Vagina (tissue), 2 donors: ENCODE measurements at places on chromosomes 16 and 17.

DNA sequence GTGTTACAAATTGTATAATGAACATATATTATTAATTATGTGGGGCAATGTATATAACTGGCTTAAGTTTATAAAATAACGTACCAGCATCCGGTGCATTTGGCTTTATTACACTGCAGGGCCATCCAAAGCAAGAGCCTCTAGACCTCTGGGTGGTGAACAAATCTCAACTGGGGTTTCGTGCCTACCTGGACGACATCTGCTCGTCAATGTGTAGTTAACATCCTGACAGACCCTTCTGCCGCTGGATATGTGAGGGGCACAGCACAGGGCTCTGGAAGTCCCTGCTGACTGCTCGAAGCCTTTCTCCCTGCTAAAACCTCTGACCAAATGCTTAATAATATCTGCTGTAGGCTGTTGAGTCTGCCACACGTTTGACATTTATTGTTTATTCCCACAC lies 2.3 kb downstream of the TMEM186 start:
- no peak for DNase-seq

DNA sequence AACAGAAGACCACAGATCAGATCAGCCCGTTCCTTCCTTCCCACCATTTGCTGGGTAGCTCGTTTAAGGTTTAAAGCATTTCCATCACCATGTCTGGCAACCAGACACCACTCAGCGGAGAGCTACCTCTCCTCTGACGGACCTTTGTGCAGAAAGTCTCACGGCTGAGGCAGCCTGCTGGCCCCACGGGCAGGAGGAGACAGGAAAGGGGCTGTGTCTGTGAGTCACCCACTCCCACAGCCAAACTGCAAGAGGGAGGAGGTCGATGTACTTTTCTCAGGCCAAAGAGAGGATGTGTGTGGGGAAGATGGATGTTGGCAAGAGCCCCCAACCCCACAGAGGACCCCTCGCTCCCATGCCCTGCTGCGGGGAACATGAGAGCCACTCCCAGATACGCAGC lies 92.1 kb downstream of the ZNF423 start:
- DNase-seq = no peak

- DNase-seq = no peak
These were observed 4.8 kb downstream of the PPP1R9B start for GRCh38 chr17:50145532-50146229.

DNA sequence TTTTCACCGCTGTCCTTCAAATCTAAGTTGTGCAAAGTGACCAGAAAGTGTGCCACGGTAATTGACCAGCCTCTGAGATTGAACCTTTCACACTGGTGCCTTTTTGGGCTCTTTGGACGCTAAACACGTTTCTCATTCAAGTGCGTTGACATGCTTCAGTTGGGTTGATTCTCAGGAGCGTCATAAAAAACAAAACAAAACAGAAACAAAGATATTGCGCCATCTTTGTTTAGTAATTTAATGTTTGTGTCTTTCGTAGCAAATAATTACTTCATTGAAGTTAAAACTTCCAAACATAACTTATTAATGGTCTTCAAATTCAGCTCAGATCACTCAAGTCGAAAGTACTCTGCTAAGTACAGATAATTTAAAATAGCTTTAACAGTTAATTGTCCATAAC lies 80.2 kb downstream of the OR1D5 start:
- DNase-seq = no peak

- no peak for DNase-seq
These were observed 50.7 kb downstream of the AATF start for GRCh38 chr17:36999471-36999870.

- DNase-seq = no peak
These were observed 315.3 kb downstream of the XYLT1 start for GRCh38 chr16:17155485-17155884.

DNA sequence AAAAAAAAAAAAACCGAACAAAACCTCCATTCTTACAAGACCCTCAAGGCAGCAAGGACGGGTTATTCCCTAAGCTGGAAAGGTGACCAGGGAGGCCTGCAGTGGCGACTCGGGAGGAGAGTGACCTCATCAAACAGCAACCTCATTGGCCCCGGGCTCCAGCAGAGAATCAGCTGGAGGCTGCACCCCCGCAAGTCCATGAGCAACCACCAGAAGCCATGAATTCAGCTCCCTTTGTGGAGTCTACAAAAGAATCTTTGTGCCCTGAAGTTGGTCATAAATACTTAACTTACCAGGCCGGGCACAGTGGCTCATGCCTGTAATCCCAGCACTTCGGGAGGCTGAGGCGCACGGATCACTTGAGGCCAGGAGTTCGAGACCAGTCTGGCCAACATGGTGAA lies 80.9 kb upstream of the CREBBP start:
- DNase-seq = no peak

DNA sequence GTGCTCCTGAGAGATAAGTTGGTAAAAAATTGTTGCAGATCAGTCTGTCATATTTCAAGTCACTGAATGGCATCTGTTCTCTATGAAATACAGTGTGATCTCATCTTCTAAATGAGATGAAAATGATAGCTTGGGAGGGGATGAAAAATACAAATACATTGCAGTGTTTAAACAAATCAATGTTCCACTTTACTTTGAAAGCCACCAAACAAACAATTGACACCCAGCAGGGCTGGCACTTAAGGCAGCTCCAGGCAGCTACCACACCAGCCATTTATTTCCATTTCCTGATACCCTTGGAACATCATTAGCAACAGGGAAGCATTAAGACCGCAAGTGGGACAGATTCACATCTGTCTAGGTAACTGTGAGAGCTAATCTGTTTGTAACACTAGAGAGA lies 827.6 kb upstream of the KIF2B start:
- no peak for DNase-seq

DNA sequence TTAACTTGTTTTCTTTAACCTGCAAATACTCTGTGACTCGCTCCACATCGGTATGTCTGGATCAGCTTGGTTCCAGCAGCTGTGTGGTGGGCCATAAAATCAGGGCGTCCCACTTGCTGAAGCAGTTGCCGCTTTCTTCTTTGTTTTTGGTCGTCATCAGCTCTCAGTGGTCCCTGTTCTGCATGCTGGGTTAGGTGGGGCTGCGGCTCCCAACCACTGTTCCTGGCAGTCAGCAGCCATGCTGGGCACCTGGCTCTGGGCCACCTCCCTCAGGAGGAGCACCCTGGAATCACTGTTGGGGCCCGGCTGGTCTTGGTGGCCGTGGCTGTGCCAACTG lies 23.0 kb downstream of the MGRN1 start:
- no peak for DNase-seq

DNA sequence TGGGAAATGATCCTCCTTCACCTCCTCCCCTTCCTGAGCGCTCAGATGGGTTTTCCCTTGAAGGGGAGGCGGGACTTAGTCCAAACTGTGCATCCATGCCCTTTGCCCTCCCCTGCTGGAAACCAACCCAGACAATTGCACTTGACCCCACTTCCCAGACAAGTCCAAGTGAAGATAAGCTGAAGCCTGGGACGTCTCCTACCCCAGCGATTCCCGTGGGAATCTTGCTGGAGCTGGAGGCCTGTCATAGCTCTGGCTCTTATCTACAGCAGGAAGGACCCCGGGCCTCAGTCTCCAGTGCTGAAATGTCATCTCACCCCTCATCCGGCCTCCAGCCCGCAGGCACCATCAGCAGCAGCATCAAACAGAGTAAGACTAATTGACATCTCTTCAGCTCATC lies 6.5 kb upstream of the NGFR start:
- DNase-seq = no peak

DNA sequence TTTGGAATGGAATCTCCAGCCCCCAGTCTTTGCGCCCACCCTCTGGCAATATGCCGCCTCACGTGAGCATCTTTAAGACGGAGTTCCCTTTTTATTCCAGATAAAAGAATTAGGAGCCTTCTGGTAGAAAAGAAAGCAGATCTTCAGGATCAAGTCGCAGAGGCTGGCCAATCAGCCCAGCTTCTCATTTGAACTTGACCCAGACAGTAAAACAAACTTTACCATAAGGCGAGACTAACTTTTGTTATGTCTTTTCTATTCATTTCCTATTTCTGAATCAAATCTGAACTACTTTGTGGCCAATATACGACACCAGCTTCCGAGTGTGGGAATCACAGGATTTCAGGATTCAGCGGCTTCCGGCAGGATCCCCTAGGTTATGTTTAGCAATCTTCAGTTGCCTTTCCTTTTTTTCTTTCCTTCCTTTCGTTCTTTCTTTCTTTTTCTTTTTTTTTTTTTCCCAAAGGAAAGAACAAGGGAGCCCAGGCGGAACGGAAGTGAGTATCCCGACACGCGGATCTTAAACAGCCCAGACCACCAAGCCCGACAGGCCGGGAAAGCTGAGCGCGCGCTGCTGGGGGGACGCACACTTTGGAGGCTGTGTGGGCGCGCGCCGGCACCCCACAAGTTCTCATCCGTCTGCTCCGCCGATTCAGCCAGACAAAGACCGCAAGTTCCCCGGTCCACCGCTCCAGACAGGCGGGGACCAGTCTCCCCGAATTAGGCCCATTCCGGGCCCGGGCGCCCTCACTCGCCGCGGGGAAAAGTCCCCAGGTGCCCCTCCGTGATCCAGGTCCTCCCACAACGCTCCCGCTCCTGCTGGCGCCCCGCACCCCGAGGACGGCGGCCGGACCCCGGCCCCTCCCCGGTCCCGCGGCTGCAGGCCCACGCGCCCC lies 633 bp downstream of the TBC1D16 start:
- no peak for DNase-seq

DNA sequence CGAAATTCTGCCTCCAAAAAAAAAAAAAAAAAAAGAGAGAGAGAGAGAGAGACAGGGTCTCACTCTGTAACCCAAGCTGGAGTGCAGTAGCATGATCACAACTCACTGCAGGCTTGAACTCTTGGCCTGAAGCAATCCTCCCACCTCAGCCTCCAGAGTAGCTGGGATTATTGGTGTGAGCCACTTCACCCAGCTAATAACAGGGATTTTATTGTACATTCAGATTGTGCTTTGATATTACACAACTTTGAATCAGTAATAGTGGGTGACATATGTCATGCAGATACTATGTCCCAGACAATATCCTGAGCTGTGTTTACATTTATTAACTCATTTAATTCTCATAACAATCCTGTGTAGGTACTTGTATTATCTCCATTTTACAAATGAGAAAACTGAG lies 19.7 kb upstream of the DHX8 start:
- no peak for DNase-seq

GRCh38 chr17:28475151-28475900 lies 1.9 kb downstream of the SLC13A2 start:
- no peak for DNase-seq

DNA sequence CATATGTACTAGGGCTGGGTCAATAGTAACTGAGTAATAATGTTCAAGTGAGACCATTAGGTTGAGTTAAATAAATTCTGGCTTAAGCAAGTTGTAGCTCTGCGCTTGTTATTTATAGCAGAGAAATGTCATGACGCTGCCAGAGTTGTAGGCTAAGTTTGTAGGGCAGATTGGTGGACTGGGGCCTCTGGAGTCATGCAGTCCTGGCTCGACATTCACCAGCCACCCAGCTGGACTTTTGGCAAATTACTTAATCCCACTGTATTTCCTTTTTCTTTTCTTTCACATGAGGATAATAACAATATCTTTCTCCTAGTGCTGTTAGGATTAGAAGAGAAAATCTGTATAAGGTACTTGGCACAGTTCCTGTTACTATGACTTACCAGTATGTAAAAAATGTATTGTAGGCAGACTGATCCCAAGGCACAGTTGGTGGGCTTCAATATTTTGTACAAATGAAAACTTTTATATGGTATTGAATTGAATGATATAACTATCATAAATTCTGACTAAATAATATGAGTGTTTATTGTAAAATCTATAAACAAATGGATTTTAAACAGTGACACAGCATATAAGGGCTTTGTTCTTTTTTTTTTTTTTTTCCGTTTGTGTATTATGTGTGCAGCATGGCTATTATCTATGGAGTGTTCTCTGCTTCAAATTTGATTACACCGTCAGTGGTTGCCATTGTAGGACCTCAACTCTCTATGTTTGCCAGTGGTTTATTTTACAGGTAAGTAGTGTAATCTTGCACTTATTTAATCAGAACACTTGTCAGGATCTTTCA lies 2.6 kb downstream of the MFSD11 start:
- DNase-seq = no peak

GRCh38 chr17:74424657-74425056 lies 7.2 kb upstream of the GPRC5C start:
- DNase-seq = no peak

- no peak for DNase-seq
These were observed 67.9 kb downstream of the IRX6 start for GRCh38 chr16:55391760-55392375.

DNA sequence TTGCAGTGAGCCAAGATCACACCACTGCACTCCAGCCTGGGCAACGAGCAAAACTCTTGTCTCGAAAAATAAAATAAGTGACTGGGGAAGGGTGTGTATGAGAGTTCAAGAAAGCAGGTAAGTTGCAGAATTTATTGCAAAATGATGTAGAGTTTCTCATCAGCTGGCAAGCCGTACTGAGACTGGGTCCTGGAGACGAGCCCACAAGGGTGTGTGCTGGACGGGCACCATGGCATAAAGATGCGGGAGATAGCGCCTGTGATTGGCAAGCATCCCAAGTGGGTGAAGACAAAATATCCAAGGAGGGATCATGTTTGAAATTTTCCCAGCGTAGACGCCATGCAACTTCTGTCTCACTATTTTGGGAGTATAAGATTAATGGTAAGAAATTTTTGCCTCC lies 59.4 kb downstream of the WNT3 start:
- no peak for DNase-seq

DNA sequence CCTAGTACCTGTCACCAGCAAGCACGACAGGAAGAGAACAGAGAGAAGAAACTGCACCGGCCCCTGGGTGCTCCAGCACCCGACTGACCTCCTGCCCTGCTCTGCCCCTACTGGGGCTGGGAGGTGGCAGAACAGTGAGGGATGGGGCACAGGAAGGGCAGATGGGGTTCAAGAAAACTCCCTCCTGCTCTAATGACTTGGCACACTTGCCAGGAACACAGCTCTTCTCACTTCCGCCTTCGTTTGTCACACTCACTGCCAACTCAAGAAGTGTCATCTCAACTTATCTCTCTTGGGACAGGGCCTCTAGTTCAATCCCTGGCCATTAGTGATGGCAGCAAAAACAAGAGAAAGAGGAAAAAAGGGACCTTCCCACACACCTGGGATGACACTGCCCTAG lies 42.7 kb upstream of the ICAM2 start:
- DNase-seq = no peak

GRCh38 chr17:30226878-30227277 lies 8.6 kb downstream of the SLC6A4 start:
- no peak for DNase-seq

- no peak for DNase-seq
These were observed 1011.6 kb downstream of the KCNJ18 start for GRCh38 chr17:22703786-22704441.

DNA sequence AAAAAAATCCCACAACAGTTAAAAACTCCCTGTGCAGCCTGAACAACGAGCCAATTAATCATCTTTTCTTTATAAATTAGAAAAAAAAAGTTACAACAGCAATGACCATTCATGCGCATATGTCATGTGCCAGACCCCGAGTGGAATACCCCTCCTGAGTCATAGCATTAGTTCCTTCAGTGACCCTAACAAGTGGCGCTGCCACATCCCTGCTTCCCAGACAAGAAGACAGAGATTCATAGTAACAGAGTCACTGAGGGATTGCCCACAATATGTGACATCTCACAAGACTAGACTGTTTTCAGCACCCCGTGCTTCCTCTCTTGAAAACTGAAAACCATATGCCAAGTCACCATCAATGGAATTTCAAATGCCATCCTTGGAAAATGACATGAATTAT lies 7.9 kb downstream of the UMOD start:
- DNase-seq = no peak

GRCh38 chr16:11990702-11991390 lies 14.3 kb downstream of the SNX29 start:
- DNase-seq = no peak
